Right atrium auricular region (tissue), 2 donors: ENCODE measurements at places on chromosomes 16 and 17.
A peak's percentile ranks its signal among the peaks of the same experiment; 100 is the strongest.

- no peak for DNase-seq
Measured at GRCh38 chr17:61394630-61395408, 4.8 kb upstream of the TBX2 start.

DNA sequence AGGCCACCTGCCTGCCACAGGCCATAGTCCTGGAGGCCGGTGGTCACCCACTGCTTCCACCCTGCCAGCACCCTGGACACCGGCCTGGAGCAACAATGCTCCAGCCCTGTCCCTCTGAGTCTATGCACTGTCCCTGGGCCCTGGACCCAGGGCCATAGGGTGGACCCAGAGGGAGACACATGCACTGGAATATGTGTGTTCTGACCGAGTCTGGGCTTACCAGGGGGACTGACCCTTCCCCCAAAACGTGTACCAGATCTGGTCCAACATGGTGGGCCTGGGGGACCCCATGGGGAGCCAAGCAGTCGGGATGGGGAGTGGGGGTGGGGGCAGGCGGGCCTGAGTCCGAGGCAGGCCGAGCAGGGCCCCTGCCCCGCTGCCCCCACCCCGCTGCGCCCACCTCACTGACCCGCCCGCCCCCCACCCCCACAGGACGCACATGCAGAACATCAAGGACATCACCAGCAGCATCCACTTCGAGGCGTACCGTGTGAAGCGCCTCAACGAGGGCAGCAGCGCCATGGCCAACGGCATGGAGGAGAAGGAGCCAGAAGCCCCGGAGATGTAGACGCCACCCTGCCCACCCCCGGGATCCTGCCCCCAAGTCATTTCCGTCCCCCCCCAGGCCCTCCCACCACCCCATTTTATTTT, 357.4 kb downstream of the SEC14L1 start:
- DNase-seq, result no peak

DNA sequence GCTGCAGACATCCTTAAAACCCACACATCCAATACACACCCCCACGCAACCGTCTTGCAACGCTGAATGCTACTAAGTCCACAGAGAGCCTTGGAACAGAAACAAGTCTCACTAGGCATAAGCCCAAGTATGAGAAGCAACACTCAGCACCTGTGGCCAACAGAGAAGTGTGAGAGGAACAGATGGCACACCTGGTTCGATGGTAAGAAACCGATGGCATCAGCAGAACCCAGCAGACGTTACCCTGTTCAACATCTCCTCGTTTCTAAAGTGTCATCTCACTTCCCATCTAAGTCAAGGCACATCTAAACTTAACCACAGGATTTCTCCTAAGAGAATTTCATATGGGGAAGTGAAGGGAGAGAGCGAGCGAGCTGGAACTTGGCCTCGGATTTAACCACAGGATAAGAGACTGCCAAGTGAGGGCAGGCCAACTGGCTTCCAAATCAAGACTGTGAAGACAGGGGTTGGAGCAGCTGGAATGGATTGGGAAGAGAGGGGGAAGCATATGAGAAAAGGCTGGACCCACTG, 41.0 kb downstream of the NXPH3 start:
- peak; percentile 82 for DNase-seq

GRCh38 chr16:27645396-27645795, 95.5 kb downstream of the KATNIP start:
- no peak for DNase-seq

- DNase-seq, result no peak
Measured at GRCh38 chr17:58491510-58492045, 3.4 kb upstream of the HSF5 start.

DNA sequence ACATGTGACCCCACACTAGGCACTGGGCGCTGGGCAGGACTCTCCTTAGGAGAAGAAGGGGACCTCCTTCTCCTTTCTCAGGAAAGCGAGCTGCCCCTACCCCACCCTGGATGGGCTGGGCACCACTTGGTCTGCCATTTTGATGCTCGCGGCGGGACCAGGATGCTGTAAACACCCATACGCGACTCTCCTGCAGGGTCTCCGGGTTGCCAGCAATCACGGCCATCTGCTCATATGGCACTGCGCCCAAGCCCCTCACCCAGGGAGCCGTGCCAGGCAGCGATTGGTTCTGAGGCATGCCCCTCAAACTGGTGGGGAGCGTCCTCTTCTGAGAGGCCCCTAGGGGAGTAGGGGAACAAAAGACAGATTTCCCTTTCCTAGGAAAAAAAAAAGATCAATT, 99.0 kb downstream of the C16orf78 start:
- no peak for DNase-seq

DNA sequence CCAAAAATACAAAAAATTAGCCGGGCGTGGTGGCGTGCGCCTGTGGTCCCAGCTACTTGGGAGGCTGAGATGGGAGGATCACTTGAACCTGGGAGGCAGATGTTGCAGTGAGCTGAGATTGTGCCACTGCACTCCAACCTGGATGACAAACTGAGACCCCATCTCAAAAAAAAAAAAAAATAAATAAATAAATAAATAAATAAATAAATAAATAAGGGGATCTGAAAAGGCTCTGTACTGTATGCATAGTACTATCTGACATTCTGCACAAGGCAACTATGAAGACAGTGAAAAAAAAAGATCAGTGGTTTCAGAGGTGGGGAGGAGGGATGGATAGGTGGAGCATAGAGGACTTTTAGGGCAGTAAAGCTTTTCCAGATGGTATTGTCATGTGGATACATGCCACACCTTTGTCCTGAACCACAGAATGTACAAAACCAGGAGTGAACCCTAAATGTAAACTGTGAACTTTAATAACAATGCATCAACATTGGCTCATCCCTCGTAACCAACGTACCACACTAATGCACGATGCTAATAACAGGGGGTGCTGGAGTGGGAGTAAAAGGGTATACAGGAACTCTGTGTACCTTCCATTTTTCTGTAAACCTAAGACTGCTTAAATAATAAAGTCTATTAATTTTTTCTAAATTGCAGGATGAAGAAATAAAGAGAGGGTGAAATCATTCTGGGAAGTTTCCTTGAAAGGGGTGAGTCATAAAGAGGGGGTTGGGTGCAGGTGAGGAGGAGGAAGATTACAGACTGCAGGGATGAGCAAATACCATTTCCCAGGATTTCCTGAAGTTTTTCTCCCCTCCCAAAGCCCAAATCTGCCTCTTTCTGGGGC, 155.8 kb upstream of the SDK2 start:
- DNase-seq, result no peak

DNA sequence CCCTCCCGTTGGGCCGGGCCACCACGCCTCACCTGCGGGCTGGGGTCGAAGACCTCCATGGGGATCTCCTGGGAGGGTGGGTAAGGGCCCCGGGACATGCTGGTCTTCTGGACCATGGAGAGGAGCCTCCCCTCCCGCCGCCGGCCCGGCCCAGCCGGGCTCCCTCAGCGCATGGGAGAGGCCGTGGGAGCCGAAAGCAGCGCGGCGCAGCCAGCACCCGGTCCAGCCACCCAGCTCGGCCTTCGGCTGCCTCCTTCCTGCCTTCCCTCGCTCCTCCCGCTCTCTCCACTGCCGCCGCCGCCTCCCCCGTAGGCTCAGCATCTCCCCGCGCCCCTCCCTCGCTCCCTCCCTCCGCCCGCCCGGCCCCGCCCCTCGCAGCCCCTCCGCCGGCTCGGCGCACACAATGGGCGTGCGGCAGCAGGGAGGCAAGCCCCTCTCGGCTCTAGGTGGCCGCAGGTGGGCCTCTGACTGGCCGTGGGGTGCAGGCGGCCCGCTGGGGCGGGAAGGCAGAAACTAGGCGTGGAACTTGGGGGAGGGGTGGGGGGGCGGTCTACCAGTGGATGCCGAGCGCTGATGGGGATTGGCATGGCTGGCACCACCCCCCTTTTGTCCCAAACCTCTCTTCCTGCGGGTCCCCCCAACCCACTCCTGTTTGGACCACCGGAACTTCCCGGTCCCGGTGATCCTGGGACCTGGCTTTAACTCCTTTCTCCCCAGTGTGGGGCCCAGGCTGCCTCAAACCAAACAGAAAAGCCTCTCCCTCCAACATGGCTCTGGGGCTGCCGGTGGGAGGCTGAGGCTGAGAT, at the start of gene CACNB1:
TSS of gene CACNB1 (minus strand) at position 290 of the 806 bp plus-strand sequence. CDS start at position 116, 174 bp downstream.
- peak; percentile 68 for DNase-seq

- DNase-seq, result no peak
Measured at GRCh38 chr16:82773018-82773417, 146.2 kb downstream of the CDH13 start.

DNA sequence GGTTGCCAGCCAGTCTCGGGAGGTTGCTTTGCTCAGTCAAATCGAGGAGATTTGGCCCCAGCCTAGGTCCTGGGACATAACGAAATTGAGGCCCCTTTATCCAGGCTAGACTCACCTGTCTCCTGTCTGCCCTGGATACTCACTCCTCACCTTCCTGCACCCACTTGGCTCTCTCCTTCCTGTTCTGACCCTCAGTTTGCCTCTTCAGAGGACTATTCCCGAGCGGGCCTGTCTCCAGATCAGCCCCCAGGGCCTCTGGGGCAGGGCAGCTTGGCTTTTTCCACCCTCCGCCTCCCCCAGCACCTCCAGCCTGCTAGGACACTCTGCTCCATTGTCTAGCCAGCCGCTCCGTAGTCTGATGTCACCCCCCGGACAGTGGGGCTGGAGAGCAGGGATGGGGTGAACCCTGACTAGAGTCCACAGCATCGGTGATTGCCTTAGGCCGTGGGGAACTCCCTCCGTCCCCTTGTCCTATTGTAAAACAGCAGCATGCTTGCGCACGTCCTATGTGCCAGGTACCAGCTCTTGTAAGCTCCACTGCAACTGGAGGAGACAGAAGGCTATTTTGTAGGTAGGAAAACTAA, 8.8 kb downstream of the WFIKKN2 start:
- no peak for DNase-seq

GRCh38 chr16:2425008-2425518, 4.2 kb upstream of the CCNF start:
- no peak for DNase-seq
